Stimulated activated CD4-positive, alpha-beta T cell treated with anti-CD3 and anti-CD28 coated beads, Interleukin-1b, Interleukin-23, amount 100 ng/mL, for 4 hours (primary cell): ENCODE measurements at places on chromosomes 5 and 9.

GRCh38 chr9:129626625-129627284 is 792 bp downstream of the NTMT1 start:
- DNase-seq: no peak

- DNase-seq: no peak
These were observed 6.2 kb downstream of the ZNF79 start for GRCh38 chr9:127430415-127430814.

- DNase-seq: no peak
These were observed 690.9 kb downstream of the ISL1 start for GRCh38 chr5:52073993-52074689.

GRCh38 chr5:8828596-8829322 is 717.1 kb downstream of the SEMA5A start:
- DNase-seq: no peak

- no peak for DNase-seq
These were observed 153.9 kb downstream of the BNC2 start for GRCh38 chr9:16716601-16717000.

DNA sequence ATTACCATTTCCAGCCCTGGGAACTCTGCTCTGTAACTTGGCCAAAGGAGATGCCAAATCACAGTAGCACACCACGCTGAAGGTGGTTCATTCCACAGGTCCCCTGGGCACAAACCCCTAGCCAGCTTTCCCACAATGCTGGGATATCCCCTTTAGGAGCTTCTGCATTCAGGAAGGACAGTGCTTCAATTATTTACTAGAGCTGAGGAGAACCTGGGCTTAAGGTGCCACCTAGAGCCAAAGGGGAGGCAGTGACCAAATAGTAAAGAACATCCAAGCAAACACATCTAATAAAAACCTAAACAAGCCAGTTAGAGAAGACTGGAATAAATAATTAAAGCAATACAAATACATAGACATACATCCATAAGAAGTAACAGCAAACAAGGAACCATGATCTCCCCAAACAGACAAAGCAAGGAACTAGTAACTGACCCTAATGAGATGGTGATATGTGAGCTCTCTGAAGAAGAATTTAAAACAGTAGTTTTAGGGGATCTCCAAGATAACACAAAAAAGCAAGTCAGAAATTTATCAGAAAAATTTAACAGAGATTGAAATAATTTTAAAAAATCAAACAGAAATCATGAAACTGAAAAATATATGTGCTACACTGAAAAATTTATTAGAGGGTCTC is 14.6 kb downstream of the KIF4B start:
- DNase-seq: no peak

DNA sequence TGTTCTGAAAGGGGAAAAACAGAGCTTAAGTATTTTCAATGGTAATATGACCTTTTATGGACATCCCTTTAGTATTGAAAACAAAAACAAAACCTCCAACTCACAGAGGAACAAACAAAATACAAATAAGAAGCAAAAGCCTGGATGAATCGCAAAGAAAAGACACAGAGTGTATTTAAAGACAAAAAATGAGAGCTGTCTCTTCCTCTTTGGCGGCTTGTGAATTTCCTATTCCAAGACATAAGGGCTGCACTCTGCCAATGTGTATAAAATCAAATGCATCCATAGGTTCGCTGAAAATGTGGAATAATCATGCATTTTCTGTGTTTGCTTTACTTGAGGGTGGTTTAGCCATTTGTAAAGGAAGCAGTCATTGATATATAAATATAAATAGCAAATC is 739.3 kb upstream of the ZNF608 start:
- no peak for DNase-seq

GRCh38 chr9:127307802-127308201 is 43.2 kb downstream of the GARNL3 start:
- DNase-seq: no peak

- DNase-seq: no peak
These were observed 568.2 kb upstream of the CDH18 start for GRCh38 chr5:20556115-20556763.

GRCh38 chr5:9437741-9438240 is 108.1 kb downstream of the SEMA5A start:
- DNase-seq: no peak

DNA sequence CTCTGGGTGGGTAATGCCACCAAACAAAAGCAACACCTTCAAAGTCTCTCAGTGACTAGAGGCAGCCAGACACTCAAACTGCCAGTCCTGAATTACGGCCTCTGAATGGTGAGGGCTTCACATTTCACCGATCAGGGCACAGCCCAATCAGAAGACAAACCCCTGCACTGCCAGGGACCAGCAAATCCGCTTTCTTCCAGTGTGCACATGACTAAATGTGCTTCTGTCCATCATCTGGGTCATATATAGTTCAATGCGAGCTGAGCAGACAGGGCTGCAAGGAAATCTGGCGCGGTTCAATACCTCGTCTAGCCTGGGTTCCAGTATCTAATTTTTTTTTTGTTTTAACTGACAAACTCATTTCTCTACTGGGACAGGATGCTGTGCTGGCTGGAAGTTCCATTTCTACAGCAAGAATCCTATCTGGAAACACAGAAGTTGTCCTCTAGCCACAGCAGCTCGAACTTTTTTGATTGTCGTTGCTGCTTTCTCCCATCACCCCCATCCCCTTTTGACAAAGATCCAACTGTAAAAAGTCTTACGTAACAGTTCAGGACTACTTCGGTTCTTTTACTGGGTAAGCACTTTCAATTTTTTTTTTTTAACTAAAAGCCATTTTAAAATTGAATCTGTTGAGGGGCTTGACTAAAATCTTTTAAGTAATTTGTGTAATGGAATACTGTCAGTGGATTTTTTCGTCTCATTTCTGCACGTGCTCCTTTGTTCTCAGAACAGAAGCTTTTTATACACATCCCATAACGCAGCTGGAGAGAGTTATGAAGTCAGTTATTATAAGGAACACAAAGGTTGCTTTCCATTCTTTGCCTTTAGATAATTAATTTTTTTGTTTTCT is 112.7 kb downstream of the NR6A1 start:
- no peak for DNase-seq

DNA sequence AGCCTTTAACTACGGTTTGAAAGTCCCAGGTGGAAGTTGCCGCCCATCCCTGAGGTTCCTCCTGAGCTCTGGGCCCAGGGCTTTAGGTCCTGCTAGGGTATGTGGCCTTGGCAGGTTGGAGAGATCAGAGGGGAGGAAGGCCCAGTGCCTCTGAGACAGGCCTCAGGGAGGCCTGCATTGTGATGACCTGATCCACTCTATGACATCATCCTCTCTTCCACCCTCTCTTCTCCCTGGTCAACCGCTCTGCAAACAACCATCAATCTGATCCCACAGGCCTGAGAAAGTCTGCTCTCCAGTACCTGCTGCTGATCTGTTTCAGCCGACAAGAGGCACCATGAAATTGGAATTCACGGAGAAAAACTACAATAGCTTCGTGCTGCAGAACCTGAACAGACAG is at the start of gene CCIN:
TSS of gene CCIN (plus strand) at position 223 of the 400 bp plus-strand sequence. CDS start at position 338, 115 bp downstream.
- no peak for DNase-seq
